Glutamatergic neuron (in vitro differentiated cells): ENCODE measurements at places on chromosomes 12 and 14. TPM values are rescaled to one million over a fixed set of nuclear protein-coding genes. Genes with fewer than 3 reads are reported as not detected.

GRCh38 chr14:74241652-74242017, 2.4 kb downstream of the VSX2 start:
- no peak for DNase-seq

- no peak for DNase-seq
These were observed 224.3 kb downstream of the NEDD1 start for GRCh38 chr12:97131220-97131981.

- no peak for DNase-seq
These were observed 64.9 kb upstream of the PCED1B start for GRCh38 chr12:47014474-47014873.

DNA sequence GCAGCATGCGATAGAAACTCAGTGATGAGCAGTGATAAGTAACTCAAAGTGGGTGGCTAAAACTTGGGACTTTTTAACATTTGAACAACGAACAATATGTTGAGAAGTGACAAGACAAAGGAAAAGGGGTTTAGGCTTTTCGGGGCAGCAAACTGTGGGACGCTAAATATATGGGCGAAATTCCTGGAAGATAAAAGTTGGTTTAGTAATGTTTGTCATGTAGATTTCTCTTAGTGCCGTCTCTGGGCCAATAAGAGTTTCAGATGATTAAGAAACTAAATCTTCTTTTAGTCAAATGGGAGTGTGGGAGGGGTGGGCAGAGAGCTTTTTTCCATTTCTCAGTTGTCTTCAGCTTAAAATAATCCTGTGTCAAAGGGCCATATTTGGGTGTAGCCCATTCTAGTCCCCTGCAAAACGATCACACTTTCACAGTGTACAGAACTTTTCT, 41.7 kb upstream of the FUT8 start:
- no peak for DNase-seq

- DNase-seq: no peak
These were observed 429.9 kb downstream of the NELL2 start for GRCh38 chr12:44446181-44446580.

DNA sequence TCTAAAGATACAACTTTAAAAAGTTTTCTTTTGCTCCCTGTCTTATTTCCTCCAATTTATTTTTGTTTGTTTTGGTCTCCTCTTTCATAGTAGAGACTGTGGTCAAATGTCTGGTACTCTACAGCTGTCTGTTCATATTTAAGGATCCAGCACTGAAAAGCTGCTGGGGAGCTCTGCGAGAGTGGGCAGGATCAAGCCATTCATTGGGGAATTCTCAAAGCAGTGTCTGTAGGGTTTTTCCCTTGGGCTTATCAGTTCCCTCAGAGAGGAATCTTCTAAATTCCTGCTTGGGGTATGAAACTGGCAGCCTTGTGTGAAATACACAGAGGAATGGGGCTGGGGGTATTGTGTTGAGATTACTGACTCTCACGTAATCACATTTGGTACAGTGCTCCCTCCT, 52.3 kb downstream of the FNTB start:
- no peak for DNase-seq

GRCh38 chr12:45183246-45183645, 32.6 kb upstream of the ANO6 start:
- no peak for DNase-seq

- no peak for DNase-seq
These were observed 403.7 kb downstream of the SLC6A15 start for GRCh38 chr12:84508851-84509260.

GRCh38 chr12:115638733-115639647, 638.5 kb downstream of the MED13L start:
- no peak for DNase-seq

GRCh38 chr14:91255026-91255695, 10.7 kb upstream of the GPR68 start:
- DNase-seq: no peak

DNA sequence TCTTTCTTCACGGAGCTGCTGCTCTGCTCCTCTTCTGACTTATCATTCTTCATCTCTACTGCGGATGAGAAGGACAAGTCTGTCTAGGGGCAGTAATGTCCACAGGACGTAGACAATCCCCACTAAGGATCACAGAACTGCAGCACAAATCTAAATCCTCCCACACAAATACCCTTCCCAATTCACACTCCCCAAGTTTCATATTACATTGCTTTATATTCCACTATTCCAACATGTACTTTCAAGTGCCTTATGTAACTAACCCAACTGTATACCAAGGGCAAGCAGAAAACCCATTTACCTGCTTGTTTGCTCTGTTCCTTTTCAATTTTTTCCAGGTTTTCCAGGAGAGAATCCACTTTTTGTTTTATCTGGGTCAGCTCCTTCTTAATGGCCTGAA, 55.6 kb upstream of the OR5AU1 start:
- DNase-seq: no peak

- no peak for DNase-seq
These were observed 348.9 kb upstream of the FAR2 start for GRCh38 chr12:28800129-28800528.

CLEC2A gene
- not detected for total RNA-seq
